Left lobe of liver (tissue), 2 donors: ENCODE measurements at places on chromosomes 7 and 10. TPM values are rescaled to one million over a fixed set of nuclear protein-coding genes. Genes with fewer than 3 reads are reported as not detected.

DNA sequence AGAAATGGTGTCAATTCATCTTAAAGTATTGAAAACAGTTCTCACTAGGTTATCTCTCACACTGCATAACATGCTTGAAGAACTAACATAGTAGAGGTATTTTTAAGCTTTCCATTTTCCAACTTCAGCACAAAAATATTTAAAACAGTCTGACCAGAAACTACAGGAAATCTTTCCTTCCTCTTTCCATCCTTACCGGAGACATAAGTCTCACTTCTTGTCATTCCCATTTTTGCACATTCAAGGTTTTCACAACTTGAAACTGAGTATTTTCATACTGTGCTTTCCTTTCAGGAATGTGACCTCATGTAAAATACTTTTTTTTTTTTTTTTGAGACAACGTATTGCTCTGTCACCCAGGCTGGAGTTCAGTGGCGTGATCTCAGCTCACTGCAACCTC lies 45.2 kb downstream of the ARHGAP12 start:
- DNase-seq = no peak

GRCh38 chr7:63067897-63068585 lies 930.6 kb upstream of the ZNF722 start:
- DNase-seq = no peak

GRCh38 chr7:21383227-21384220 lies 44.4 kb upstream of the SP4 start:
- DNase-seq = no peak

GRCh38 chr7:150322833-150323681 lies at the start of the genes ACTR3C and LRRC61:
Gene ACTR3C, minus strand, starts transcription at chr7:150323545. Its CDS starts 28,249 bp downstream, at chr7:150295296.
Gene LRRC61, plus strand, starts transcription at chr7:150323355. Its CDS starts 13,507 bp downstream, at chr7:150336862.
- DNase-seq = peak; percentile 82

GRCh38 chr7:143345428-143345900 lies 17.0 kb downstream of the FAM131B start:
- DNase-seq = no peak

GRCh38 chr10:113866551-113867394 lies 12.3 kb downstream of the NHLRC2 start:
- no peak for DNase-seq

GRCh38 chr7:96596120-96596826 lies 113.4 kb downstream of the SEM1 start:
- no peak for DNase-seq

GRCh38 chr10:29543715-29544114 lies 91.1 kb downstream of the SVIL start:
- no peak for DNase-seq

DNA sequence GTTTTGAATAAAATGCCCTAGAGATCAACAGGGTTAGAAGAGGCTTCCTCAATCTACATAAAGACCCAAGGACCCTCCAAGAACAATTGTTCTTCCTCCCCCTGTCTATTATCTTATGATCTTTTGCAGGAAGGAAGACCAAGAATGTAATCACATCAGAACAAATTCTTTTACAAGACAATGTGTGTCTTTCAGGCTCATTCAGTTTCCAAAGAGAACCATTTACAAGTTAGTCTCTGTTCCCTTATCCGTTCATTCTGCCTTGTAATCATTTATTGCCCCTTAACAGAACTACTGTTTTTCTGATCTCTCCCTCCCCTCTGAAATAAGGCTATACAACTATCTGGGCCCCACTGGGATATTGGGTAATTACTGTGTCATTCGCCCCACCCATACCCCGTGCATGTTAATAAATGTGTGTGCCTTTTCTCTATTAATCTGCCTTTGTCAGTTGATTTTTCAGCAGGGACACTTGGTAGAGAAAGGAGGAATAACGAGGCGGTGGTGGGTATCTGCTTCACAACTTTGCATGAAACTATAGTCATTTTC lies 5.7 kb upstream of the MKRN1 start:
- no peak for DNase-seq

GRCh38 chr10:124222318-124222987 lies 129.1 kb upstream of the CHST15 start:
- no peak for DNase-seq

DNA sequence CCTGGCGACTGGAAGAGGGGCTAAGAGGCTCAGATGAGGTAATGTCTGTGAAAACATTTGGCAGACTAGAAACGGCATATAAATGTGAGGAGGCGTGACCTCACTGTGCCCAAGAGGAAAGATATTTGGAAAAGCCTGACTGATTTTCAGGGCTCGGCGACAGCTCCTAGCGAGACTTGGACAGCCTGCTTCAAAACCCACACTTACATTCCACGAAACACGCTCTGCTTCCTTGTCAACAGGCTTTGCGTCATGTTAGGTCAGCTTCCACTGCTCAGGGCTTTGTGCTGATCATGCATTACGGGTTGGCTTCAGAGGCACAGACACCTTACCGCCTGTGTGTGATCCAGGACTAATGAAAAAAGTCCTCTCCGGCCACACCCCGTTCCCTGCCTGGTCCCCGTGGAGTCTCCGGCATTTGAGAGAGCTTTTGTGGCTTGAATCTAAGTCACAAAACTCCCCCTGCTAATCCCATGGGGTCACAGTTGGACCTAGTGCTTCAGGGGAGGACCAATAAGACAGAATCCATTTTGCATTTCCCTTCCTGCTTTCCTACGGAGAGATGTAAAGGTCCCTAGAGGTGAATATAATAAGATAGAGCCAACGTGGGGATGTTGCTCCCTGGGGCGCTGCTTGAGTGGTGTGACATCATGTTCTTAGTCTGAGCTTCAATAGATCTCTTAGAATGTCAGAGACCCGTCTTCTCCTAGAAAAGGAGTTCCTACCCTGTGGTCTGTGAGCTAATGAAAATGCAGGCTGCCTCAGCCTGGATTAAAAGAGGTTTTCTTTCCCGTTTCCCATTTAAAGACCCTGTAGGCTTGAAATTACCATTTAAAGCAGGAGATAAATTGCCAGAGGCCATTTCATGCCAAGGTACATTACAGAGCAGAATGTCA lies 25.5 kb downstream of the FGFBP3 start:
- no peak for DNase-seq

DNA sequence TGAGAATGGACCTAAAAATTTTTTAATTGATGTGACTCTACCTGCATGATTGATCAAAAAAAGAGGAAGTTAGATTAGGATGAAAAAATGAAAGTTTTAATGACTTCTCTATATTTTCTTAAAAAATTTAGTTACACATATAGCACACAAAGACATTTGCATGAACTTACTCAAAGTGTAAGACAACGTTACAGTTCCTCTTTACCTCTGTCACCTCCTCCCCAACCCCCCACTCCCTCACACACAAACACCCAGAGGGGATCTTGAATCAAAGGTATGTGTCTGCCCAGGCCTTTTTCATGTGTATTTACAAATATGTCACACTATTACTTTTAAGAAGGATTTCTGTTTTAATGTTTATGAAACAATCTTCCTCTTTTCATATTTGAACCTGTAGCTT lies 20.6 kb upstream of the CDCA7L start:
- no peak for DNase-seq

DNA sequence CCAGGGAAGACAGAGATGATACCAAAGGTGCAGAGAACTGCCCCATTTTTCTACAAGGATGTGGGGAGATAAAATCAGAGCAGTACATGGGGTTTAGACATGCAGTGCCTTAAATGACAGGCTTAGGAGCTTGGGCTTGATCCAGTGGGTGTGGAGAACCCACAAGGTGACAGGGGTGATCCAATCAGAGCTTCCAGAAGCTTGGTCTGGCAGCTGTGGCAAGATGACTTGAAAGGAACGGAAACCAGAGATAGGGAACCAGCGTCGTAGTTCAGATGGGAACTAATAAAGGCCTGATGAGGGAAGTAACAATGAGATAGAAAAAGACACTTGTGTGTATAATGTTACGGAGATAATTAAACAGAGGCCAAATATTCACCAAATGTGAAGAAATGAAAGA lies 80.7 kb downstream of the SLC37A3 start:
- DNase-seq = no peak

GRCh38 chr10:104450954-104451353 lies 97.3 kb downstream of the CFAP58 start:
- DNase-seq = no peak

- no peak for DNase-seq
Observed at GRCh38 chr7:5997210-5997808, 11.5 kb downstream of the PMS2 start.

DNA sequence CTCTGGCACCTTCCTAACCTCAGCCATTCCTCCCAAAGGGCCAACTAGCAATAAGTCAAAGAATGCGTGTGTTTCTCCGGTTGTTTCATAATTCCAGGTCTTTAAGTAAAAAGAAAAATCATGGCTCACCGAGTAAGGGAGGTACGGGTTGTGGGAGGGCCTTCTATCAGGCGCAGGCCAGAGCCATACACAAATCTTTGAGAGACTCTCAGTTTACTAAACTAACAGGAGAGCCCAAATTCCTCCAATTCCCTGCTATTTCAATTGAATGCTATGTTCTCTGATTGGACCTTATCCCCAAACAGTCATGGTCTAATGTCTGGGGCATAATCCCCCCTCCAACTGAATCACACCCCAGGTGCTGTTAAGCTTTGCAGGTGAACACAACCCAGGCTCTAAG lies 26.2 kb upstream of the SLF2 start:
- no peak for DNase-seq

DNA sequence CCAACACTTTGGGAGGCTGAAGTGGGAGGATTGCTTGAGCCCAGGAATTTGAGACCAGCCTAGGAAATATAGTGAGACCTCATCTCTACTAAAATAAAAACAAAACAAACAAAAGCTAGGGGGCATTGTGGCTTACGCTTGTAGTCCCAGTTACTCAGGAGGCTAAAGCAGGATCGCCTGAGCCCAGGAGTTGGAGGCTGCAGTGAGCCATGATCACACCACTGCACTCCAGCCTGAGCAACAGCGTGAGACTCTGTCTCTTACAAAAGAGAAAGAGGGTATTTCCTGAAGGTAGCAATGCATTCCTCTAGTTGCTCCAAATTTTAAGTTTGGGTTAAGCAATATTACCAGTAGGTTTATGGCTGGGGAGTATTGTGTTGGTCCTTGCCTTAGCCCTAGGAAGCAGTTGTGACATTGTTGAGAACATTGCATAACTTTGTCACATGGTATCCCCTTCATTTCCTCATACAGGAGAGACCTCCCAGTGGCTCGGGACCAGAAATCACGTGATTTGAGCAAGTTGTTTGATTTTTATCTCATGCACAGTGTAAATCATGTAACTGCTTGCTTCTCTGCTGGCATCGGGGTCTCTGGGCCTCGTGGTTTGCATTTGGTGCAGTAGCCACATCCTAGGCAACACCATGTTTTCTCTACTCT lies 23.3 kb upstream of the SMARCD3 start:
- DNase-seq = no peak

DNA sequence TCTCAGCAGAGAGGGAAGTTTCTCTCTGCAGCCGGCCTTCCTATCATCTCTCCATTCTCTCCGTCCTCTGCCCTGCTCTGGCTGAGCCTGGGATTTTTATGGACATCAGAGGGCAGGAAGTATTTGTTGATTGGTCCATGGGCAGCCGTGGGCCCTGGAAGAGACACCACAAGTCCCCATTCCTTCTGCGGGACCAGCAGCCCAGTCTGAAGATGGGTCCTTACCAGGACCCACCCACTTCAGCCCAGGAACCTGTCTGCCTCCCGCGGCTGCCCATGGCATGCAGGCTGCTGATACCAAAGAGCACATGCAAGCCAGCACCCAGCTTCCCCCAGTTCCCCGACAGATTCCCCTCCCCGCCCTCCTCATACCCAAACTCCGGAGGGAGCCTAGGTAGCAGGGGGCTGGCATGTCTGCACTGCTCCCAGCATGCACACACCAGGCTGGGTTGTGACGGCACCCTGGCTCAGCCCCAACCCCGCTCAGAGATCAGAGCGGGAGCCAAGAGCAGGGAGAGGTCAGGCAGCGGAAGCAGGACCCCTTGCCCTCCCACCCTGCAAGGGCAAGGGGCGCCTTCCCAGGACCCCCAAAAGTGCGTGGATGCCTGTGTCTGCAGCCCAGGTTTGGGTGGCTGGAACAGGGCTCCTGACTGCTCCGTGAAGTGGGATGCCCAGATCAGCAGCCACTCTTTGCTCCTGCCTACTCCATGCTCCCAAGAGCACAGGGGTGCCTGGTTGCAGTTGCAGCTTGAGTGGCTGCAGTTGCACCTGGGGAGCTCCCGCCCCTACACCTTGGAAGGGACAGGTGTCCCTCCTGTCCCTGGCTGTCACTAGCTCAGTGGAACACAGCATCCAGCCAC lies 538.6 kb upstream of the POT1 start:
- no peak for DNase-seq

DNA sequence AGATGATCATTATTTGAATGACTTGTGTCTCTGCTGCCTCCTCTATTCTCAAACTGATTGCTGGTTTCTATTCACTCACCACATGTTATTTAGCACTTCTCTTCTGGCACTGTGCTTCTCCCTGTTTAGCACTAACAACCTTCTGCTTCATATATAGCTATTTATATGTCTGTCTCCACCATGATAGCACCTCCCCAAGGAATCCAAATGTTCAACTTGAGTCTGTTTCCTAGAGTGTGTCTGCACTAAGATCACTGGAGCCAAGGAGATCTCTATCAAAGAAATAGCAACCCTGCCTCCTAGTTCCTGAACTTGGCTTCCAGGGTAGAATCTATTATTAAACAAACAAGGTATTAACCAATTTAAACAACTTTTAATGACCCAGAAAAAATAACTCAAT lies 104.5 kb downstream of the CYP26A1 start:
- no peak for DNase-seq

GRCh38 chr7:80155374-80155773 lies 20.7 kb downstream of the GNAI1 start:
- DNase-seq = no peak

GRCh38 chr10:108696792-108697477 lies 1226.4 kb downstream of the XPNPEP1 start:
- DNase-seq = no peak

DNA sequence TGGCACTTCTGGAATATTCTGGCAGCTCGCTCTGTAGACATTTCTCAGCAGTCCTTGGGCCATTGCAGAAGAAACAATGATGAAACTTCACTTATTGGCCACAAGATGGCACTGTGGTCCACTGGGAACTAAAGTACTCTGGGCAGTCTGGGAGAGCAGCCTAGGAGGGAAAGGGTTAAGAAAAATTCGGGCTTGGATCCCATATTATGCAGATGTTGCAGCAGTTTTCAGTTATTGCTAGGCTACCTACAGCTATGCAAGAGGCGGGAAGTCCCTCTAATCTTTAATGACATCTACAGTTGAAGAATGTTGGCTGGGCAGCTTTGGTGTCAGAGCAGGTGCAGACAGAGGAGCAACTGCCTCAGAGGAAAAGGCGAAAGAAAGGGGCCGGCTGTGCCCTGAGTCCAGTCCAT lies 201.7 kb upstream of the PRSS58 start:
- DNase-seq = no peak

DNA sequence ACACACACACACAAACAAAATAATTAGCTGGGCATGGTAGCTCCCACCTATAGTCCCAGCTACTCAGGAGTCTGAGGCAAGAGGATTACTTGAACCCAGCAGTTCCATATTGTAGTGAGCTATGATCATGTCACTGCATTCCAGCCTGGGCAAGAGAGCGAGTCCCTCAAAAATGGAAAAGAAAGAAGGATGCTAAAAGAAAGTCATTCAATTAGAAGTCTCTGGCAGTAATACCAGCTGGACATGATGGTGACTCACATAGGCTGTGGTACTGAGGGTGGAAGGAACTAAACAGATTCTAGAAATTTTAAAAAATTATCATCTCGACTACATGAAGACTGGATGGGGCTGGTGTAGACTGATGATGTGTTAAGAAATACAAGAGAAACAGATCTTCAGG lies 385.3 kb downstream of the ETV1 start:
- no peak for DNase-seq

The UPK3B gene
- total RNA-seq = 1.2 TPM

The NUTM2A gene
- total RNA-seq = 1.1 TPM

The IL6 gene
- total RNA-seq = not detected

The SLC26A4 gene
- total RNA-seq = not detected

The SYT15 gene
- total RNA-seq = 0.65 TPM

The NAT16 gene
- total RNA-seq = not detected

The CARD11 gene
- 0.63 TPM for total RNA-seq

The VWA2 gene
- 0.05 TPM for total RNA-seq

The SND1 gene
- total RNA-seq = 152 TPM

The MPP7 gene
- 1.4 TPM for total RNA-seq
